ENCODE measurements at places on chromosomes 5 and 9.

DNA sequence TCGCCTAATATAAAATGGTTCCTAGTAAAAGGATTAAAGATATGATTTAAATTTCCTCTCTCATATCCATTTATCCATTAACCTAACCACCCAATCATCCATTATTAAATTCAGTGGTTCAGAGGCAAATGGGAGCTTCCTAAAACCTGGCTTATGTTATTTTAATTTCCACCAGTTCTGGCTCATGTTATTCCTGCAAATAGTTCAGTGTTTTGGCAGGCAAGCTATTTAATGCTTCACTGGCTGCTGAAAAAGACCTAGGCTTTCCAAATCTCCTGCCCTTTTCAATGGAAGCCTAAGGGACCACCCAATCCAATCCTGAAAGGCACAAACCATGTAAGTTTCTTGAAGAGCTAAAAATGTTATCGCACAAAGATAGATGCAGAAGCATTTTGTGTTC lies 52.3 kb downstream of the POC5 start:
- H3K4me3 ChIP-seq = no peak overlapping the region
- DNase-seq = no peak

DNA sequence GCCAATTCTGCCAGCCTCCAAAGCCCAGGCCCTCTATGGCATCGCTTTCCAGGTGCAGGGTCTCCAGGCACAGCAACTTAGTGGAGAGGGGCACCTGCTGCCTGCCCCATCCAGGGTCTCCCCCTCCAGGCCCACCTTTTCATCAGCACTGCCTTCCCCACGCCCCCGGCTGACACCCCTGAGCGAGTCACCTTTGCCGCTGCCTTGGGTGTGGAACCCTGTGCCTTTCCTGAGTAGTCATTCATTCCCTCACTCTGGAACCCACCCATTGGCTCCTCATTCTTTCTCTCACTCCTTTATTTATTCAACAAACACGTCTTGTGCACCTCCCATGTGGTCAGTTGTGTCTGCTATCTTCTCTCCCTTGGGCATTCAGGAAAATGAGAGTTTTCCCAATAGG lies 14.5 kb upstream of the RPL26L1 start:
- H3K27ac ChIP-seq = no peak overlapping the region
- H3K27me3 ChIP-seq = no peaks in the 10 kb centered on the region
- H3K4me3 ChIP-seq = no peak overlapping the region

GRCh38 chr5:58060996-58061395 lies 398.9 kb downstream of the PLK2 start:
- no peaks in the 10 kb centered on the region for H3K4me1 ChIP-seq
- no peak overlapping the region for H3K4me3 ChIP-seq
- H3K27me3 ChIP-seq = no peaks in the 10 kb centered on the region

DNA sequence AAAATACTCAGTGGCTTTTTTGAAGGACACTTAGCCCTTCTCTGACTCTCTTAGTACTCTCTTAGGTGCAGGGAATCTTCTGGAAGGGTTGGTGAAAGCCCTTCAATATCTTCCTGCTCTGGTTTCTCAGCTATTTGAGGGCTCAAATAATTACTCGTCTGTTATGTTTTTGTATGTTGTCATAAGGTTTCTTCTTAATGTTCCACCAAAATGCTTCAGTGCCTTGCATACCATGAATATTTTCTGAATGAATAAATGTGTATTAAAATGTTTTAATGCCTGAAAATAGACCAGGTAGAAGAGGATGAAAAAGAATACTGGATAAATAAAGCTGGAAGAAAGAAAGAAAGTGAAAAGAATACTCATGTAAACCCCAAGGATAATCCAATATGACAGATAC lies 124.3 kb downstream of the STK32A start:
- no peak overlapping the region for H3K4me3 ChIP-seq
- H3K36me3 ChIP-seq = no peaks in the 10 kb centered on the region
- H3K27ac ChIP-seq = no peak overlapping the region
- H3K27me3 ChIP-seq = no peaks in the 10 kb centered on the region

DNA sequence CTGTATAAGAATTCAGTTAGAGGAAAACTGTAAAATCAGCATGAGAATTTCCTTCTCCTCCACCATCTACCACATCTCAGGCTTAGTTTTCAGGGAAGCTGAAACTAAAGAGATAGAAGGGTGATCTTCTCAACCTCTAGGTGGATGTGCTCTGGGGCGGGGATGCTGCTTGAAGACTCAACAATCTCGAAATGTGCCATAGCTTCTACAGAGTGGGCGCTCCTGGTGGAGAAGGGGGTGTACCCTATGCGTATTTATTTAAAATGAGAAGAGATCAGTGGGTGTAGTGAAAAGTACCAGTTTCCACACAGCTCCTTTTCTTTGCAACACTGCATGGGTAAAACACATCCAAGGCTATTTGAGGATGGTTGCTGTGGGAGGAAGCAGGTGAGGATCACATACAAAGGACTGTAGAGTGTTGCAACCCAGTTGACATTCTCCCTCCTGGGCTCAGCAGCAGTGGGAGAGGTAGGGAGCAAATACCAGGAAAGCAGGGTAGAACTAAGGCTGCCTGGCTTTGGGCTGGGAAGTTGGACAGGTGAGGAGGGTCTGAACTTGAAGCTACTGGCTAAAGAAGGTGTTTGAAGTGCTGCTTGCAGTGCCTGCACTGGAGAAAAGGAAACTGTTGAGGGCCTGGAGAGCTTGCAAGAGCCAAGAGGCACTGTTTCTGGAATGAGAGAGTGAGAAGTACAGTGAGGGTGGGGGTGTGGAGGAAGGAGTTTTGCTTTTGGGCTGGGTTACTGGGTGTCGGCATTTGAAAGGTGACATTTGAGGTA lies 73.1 kb downstream of the MAST4 start:
- no peaks in the 10 kb centered on the region for H3K36me3 ChIP-seq
- H3K4me3 ChIP-seq = no peak overlapping the region
- H3K27me3 ChIP-seq = no peaks in the 10 kb centered on the region
- no peak for DNase-seq
- no peak overlapping the region for H3K27ac ChIP-seq
